CD4-positive, CD25-positive, alpha-beta regulatory T cell (primary cell): ENCODE measurements at places on chromosomes 2 and 18. TPM values are rescaled to one million over a fixed set of nuclear protein-coding genes. Genes with fewer than 3 reads are reported as not detected.

GCFC2 gene
- 20.1 TPM for total RNA-seq

FZD7 gene
- 0.42 TPM for total RNA-seq

- H3K4me3 ChIP-seq: no peak overlapping the region
- no peak overlapping the region for H3K27ac ChIP-seq
- no peaks in the 10 kb centered on the region for H3K36me3 ChIP-seq
- no peaks in the 10 kb centered on the region for H3K4me1 ChIP-seq
- no peak for DNase-seq
These were observed 590.3 kb upstream of the CHAC2 start for GRCh38 chr2:53177327-53177726.

GRCh38 chr2:212940816-212941215 is 210.6 kb downstream of the IKZF2 start:
- peaks cover 28% of the 10 kb centered on the region for H3K36me3 ChIP-seq
- no peak for DNase-seq
- H3K4me3 ChIP-seq: no peak overlapping the region
- H3K27me3 ChIP-seq: no peaks in the 10 kb centered on the region
- no peaks in the 10 kb centered on the region for H3K4me1 ChIP-seq

- no peaks in the 10 kb centered on the region for H3K4me1 ChIP-seq
- DNase-seq: no peak
- H3K27me3 ChIP-seq: no peaks in the 10 kb centered on the region
These were observed 491.0 kb upstream of the KLHL29 start for GRCh38 chr2:22893761-22894517.

DNA sequence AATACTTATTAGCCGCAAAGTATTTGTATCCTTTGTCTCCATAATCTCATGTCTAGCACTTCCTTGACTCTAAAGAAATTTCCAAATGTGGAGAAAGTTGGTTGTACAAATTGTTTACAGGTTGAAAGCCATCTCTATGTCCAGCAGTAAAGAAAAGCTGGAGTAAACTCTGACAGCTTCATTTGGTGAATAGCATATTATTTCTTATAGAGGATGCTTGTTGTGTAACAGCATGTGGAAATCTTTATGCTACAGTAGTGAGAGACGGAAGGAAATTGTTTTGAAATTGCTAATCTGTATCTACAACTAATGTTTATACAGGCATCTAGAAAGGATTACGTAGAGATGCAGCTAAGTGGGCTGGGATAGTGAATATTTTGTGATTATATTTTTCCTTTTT is 78.5 kb downstream of the UGGT1 start:
- H3K4me1 ChIP-seq: no peaks in the 10 kb centered on the region
- DNase-seq: no peak
- H3K36me3 ChIP-seq: peaks cover 89% of the 10 kb centered on the region
- no peak overlapping the region for H3K27ac ChIP-seq
- H3K4me3 ChIP-seq: no peak overlapping the region

DNA sequence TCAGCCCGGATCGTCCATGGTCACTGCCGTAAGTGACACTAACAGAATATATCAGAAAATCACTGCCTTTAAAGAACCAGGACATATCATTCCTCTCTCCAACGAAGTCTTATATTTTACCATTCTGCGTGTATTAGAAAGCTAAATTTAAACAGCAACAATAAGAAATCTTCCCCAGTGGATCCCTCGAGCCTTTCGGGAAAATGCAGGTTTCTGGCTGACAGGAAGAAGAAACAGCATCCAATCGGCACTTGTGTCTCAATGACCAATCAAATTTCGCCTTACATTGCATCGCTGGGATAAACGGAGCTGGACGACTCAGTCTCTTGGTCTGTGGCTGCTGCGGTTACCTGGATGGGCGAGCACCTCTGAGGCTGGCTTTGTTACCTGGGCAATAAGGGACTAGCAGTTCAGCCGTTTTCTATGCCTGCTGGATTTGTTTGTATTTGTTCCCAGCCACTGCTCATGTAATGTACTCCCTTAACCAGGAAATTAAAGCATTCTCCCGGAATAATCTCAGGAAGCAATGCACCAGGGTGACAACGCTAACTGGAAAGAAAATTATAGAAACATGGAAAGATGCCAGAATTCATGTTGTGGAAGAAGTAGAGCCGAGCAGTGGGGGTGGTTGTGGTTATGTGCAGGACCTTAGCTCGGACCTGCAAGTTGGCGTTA is at the start of gene DUSP19:
DUSP19 (plus strand) TSS at position 284 of the 675 bp plus-strand sequence; CDS start at position 471, 187 bp downstream.
- H3K27me3 ChIP-seq: peaks cover 9% of the 10 kb centered on the region
- DNase-seq: peak; percentile 78
- peak within 1 kb of the TSS; percentile 92 for H3K4me3 ChIP-seq
- peak within 1 kb of the TSS; percentile 44 for H3K27ac ChIP-seq
- no peaks in the 10 kb centered on the region for H3K36me3 ChIP-seq
- peaks cover 10% of the 10 kb centered on the region for H3K4me1 ChIP-seq

TSPYL6 gene
- total RNA-seq: not detected

DNA sequence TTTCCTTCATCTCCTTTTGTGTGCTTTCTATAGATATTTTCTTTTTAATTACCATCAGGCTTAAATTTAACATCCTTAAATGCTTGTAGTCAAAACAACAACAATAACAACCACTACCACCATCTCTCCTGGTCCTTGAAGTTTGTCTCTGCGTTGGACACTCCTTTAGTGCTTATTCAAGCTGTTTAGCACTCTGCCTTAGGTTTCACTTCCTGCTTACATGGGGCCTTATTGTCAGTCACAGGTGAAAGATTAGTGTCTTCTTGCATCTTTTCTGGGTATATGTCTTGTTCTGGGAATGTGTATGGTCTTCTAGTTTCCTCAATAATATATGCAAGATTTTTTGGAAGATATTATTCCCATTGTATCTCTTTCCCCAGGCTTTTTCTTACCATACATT is 240.1 kb upstream of the NXPH2 start:
- no peaks in the 10 kb centered on the region for H3K27me3 ChIP-seq
- DNase-seq: no peak
- H3K4me1 ChIP-seq: no peaks in the 10 kb centered on the region

RMND5A gene
- total RNA-seq: 27.6 TPM

DNA sequence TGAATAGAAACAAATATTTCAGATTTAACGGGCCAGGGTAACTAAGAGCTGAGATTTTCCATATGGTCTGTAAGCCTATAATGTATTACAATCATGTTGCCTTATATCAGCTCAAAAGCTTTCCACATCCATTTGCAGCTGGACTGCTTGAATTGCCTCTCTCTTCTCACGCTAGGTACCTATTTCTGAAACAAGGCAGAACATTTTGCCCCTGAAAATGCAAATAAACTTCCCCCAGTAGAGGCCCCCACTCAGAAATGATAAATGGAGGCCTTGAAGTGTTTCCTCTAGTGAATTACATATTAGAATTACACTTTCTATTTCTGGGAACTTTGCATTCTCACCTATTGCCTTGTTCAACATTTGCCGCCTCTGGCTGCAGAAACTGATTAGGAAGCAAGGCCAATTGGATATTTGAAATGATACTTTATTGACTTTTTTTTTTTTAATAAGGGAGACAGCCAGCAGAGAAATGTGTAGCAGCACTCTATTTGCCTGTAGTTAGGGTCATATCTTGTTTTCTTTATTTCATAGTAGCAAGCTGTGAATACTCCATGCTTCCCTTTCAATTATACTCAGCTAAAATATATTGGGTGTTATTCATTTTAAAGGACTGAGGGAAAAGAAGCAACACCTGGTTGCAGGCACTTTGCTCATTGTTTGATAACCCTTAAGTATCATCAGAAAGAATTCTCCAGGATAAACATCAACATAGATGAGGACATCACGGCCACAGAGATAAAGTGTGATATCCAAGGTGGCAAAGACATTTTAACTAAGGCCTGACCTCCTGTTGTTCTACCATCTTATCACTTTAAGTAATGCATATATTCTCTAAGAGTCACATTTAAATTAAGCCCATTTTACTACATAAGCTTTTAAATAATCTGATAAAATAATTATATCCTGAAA is 505.5 kb downstream of the LRRTM4 start:
- no peaks in the 10 kb centered on the region for H3K27me3 ChIP-seq
- H3K27ac ChIP-seq: no peak overlapping the region
